GM23248 (cell line): ENCODE measurements at places on chromosomes 1 and 21. TPM values are rescaled to one million over a fixed set of nuclear protein-coding genes. Genes with fewer than 3 reads are reported as not detected.

- DNase-seq: no peak
Observed at GRCh38 chr1:67835663-67836452, 2.6 kb upstream of the GNG12 start.

DNA sequence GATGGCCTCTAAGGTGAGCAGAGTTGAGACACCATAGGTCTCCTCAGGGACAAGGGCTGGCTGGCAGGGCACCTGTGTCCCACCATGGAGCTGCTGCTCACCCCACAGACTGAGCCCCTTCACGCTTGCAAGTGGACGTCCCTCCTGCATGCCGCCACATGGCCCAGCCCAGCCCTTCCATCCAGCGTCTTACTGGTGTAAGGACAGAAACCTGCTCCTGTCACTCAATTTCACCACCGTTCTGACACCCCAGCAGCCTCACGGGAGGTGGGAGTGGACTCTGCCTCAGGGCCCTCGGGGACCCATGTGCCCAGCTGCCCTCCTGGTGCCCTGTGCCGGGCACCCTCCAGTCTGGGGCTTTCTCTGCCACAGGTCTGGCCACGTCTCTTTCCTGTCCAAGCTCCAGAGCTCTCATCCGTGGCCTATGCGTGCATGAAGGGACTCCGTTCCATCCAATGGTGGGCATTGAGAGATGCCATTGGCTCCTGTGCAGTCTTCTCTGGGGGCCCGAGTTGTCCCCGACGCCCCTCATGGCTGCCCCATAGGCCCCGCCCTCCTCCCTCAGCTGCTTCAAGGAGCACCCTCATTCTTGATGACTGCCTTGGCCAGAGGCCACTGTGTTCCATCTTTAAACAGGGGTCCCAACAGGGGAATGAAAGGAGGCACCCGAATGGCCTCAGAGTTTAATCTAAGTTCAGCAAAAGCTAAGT, 42.6 kb upstream of the COL6A1 start:
- no peak for DNase-seq

DNA sequence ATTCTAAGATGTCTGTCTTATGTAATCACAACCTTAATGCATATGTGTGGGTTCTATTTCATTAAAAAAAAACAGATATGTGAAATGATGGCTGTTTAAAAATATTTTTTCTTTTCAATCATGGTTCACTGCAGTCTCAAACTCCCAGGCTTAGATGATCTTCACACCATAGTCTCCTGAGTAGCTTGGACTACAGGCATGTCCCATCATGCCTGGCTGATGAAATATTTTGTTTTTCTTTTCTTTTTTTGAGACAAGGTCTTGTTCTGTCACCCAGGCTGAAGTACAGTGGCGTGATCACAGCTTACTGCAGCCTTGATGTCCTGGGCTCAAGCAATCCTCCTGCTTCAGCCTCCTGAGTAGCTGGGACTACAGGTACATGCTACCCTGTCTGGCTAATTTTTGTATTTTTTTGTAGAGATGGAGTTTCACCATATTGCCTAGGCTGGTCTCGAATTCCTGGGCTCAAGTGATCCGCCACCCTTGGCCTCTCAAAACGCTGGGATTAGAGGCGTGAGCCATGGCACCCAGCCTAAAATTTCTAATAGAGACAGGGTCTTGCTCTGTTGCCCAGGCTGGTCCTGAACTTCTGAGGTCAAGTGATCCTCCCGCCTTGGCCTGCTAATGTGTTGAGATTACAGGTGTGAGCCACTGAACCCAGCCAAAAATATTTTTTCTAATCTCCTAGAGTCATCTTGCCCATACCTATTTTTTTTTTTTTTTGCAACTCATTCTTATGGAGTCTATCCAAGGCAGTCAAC, 67.6 kb downstream of the GIPC2 start:
- no peak for DNase-seq

GRCh38 chr1:51520700-51521248, 1.7 kb upstream of the EPS15 start:
- DNase-seq: peak; percentile 49

- DNase-seq: no peak
Observed at GRCh38 chr1:248861616-248862015, 2.7 kb upstream of the ZNF692 start.

- DNase-seq: no peak
Observed at GRCh38 chr1:83919872-83920271, 79.1 kb downstream of the TTLL7 start.

GRCh38 chr1:241090798-241091197, 266.2 kb downstream of the RGS7 start:
- DNase-seq: no peak

- no peak for DNase-seq
Observed at GRCh38 chr21:42680429-42680828, 27.0 kb downstream of the PDE9A start.

DNA sequence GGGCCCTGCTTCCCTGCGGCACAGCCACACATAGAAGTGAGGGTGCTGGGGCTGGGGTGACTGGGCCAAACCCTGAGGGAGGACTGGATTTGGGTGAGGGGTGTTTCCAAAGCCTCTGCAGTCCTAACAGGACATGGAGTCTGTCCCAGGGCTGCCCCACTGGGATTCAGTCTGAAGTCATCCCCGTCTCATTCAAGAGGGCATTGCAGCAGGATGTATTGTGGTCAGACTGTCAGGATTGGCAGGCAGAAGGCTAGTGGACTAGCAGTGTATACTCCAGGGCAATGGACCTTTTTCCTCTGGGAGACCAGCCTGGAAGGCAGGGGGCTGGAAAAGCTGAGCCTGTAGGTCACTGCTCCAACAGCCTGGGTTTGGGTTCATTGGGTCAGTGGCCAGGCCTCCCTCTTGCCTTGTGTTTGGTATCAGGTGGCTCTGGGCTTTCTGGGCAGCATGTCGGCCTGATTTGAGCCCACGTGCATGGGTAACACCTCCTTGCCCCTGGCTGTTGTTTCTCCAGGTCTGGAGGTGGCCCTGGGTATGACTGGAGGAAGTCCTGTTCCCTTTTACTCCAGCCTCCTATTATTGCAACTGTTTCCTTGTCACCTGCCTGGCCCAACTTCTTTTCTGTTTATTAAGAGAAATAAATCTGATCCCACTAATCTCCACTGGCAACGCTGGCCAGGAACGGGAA, 41.0 kb upstream of the SYNC start:
- peak; percentile 41 for DNase-seq

- DNase-seq: no peak
Observed at GRCh38 chr1:25565626-25566025, 22.2 kb downstream of the LDLRAP1 start.

DNA sequence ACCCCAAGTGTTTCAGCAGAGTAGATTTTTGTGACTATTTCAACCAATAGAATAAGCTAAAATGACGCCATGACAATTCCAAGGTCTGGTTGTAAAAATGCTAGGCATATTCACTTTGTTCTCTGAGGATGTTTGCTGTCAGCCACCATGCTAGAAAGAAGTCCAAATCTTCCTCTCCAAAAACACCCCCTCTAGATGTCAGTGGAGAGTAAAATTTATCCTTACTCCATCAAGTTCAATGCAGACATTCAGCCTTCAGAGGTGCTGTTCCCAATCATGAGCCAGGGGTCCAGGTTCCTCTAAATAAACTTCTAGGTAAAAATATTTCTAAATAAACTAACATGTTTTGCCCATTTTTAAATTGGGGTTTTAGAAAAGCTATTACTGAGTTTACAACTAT, 395.4 kb upstream of the ADAMTS5 start:
- DNase-seq: no peak

DNA sequence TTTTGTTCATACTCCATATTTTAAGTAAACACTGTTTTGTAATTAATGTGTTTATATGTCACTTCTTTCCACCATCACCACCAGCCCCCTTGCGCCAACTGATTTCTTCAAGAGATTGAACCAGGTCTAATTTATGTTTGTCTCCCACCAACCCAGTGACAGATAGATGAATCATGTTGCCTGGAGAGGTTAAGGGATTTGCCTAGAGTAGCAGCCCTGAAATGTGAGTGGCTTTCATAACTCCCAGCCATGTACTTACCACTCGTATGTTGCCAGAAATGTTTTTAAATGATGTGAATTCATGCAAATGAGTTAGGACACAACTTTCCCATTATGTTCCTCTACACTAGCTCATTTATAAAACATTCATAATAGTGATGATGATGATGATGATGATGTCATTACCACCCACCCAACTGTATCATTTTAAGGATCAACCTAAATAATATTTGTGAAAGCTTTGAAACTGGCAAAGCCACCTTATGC, 86.9 kb downstream of the LRRC8D start:
- peak; percentile 76 for DNase-seq

The NBPF20 gene
- 1.4 and 3.0 TPM in 2 replicates for total RNA-seq

The KRTAP7-1 gene
- total RNA-seq: not detected in 2 replicates

The ARHGAP29 gene
- 114 and 120 TPM in 2 replicates for total RNA-seq

The BTBD19 gene
- 8.0 and 12.0 TPM in 2 replicates for total RNA-seq

The FAM167B gene
- total RNA-seq: 3.0 and 4.2 TPM in 2 replicates

The SDC3 gene
- total RNA-seq: 39.7 and 40.7 TPM in 2 replicates

The HHIPL2 gene
- total RNA-seq: 0.25 and 1.3 TPM in 2 replicates

The OR2AK2 gene
- not detected in 2 replicates for total RNA-seq

The TTC24 gene
- total RNA-seq: not detected in 2 replicates

The NBPF11 gene
- total RNA-seq: 2.7 and 5.7 TPM in 2 replicates
